ENCODE measurements at places on chromosomes 3 and 15.

DNA sequence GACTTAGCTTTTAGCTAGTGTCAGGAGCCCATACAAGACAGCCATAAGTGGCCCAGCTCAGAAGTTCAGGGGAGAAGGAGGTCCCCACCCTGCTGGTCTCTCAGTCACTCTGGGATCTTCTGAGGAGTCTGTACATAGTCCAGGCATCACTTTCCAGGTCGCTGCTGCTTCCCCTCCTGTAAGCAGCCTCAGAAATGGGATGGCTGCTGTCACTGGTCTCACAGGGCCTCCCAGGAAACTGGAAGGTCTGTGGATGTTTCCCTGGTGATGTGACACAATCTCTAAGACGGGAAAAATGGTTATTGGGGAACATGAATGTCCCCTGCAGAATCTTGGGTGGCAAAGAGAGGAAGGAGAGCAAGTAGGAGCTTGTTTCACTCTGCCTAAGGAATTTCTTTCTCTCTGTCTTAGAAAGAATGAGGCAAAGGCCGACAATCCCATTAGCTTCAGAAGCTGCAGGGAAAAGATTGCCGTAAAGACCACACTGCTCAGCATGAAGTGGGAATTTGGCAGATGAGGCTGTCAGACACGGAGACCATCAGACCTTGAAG is 43.2 kb upstream of the TNFAIP8L3 start:
- DNase-seq: no peak

DNA sequence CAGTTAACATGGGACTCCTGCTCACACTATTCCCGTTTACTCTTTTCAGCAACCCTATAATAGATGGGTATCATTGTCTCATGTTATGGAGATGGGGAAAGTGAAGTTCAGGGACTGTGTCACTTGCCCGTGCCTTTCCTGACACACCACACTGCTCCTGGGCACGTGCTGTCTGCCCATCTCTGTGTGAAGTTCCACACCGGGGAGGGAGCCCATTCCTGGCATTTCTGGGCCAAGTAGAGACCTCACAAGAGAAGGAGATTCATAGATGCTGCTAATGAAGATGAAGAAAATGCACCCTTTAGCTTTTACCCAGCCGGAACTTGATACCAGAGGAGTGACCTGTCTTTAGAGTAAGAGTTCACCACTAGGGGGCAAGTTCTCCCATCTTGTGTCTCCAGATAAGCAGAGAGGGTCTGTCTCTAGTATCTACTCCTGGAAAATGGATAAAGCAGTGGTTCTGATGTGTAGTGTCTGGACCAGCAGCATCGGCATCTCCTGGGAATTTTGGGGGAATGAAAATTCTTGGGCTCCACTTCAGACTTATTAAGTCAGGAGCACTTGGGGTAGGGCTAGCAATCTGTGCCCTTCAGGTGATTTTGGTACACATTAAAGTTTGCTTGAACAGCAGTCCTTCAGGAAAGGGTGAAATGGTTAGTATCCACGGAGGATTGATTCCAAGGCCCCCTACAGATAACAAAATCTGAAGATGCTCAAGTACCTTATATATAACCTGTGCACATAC is 2.0 kb upstream of the TOPBP1 start:
- peak; percentile 39 for DNase-seq

- peak; percentile 37 for DNase-seq
Observed at GRCh38 chr3:59867185-59868002, 817.6 kb upstream of the CFAP20DC start.

GRCh38 chr3:20047976-20048883 is 8.0 kb downstream of the KAT2B start:
- DNase-seq: no peak

GRCh38 chr3:192850451-192850981 is 67.1 kb downstream of the MB21D2 start:
- peak; percentile 79 for DNase-seq

- no peak for DNase-seq
Observed at GRCh38 chr3:17039594-17039993, 154.8 kb downstream of the PLCL2 start.

DNA sequence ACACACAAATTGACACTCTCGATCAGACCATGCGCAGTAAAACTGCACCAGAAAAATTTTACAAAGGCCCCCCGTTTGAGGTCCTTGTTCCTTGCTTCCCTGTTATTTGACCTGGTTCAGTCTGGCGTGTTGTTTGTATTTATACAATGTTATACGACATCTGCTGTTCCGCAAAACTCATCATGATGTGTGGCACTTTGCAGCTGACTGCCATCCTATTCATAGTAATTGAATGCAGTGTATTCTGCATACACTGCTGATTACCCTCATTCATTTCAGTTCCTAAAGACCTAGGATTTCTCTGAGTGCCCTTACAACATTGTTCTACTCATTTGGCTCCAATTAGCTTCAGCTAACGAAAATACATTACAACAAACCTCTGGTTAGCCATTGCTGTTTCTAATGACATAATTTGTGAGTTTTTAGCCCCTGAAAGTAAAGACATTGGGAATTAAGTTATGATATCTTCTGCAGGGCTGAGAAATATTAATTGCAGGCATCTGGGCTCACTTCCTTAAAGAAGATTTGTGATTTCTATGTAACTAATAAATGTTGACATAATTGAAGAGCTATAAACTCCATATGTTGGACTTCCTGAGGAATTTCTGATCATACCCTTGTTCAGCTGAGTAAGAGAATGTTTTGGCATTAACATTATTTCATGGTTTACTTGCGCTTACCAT is 75.7 kb downstream of the C3orf38 start:
- no peak for DNase-seq

DNA sequence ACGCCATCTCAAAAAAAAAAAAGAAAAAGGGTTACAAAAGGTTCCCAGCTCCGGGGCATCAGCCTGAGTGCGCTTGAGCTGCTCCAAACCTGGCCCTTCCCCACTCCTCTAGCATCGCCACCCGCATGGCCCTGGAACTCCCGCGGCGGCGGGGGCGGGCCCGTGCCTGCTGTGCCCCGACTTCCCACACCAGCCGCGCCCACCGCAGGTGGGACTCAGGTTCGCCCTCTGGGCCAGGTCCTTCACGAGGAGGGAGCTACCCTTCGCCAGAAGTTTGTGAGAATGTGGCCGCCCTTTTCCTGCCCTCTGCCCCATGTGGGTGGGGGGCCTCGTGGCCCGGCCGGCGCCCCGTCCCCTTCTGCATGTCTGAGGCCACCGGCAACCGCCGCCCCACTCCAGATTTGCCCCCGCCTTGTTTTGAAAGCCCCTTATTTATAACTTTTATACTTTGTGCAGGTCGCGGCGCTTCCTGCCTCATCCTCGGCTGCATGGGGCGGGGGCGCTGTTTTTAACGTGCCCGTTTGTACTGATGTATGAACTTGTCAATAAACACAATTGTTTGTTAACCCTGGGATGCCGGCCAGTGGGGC is 507 bp upstream of the JMJD7 start:
- no peak for DNase-seq

GRCh38 chr3:117447419-117447818 is 737.8 kb downstream of the TUSC7 start:
- DNase-seq: no peak

- DNase-seq: no peak
Observed at GRCh38 chr3:22371607-22372291, 620.7 kb upstream of the ZNF385D start.

GRCh38 chr15:24823473-24823872 is 131.3 kb upstream of the SNRPN start:
- no peak for DNase-seq

Measured in GM06990 (cell line).